ENCODE measurements at places on chromosomes 2 and 18.

DNA sequence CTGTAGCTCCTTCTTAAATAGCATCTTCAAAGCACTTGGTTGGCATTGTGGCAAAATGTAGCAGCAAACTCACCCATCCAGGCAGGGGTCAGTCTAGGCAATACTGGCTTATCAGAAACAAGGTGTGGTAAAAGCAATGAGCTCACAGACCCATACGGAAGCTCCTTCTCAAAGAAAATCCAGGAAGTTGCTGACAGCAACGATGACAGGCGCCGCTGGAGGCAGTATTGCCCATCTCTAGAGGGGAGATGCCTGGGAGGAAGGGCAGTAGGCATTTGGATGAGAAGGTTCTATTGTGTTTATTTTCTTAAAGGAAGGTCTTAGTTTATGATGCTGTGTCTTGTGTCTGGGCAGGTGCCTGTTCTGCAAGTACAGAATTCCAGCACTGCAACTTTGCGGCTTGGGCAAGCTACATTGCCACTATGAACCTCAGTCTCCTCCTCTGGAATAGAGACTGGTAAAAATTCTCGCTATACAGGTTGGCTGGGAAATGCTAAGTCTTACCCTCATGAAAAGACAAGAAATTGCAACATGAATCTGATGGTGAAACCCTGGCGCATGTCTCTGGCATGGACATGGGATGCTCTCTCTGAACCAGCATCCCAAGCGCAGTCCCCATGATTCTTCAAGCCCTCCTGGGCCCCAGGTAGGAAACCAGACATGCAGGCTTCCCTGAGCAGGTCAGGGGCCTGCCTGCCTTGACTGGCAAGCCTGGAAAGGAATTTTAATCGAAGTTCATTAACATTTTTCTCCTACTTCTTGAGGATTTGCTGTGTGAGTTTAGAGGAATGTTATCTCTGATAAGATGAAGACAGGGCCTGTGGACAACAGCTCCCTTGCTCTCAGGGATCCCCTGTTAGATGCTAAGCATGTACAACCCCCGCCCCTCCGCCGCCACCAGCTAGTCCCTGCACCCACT is 156.0 kb downstream of the TFCP2L1 start:
- no peak for DNase-seq

GRCh38 chr2:164538240-164538866 is 82.9 kb downstream of the GRB14 start:
- DNase-seq = no peak

GRCh38 chr18:48637081-48637990 is 98.5 kb downstream of the CTIF start:
- no peak for DNase-seq

- DNase-seq = no peak
Measured at GRCh38 chr2:127044977-127045661, 61.8 kb downstream of the BIN1 start.

- no peak for DNase-seq
Measured at GRCh38 chr2:237691029-237691907, 63.9 kb downstream of the LRRFIP1 start.

GRCh38 chr18:22483407-22483806 is 65.7 kb upstream of the CTAGE1 start:
- DNase-seq = no peak

GRCh38 chr2:235141411-235142128 is 189.8 kb downstream of the SH3BP4 start:
- DNase-seq = no peak

Measured in smooth muscle cell of the brain vasculature (primary cell).